ENCODE measurements at places on chromosomes 5 and 9. TPM values are rescaled to one million over a fixed set of nuclear protein-coding genes. Genes with fewer than 3 reads are reported as not detected.

The TLR4 gene
- 2.6 TPM for total RNA-seq

The FST gene
- total RNA-seq = 31.0 TPM

The GAS1 gene
- 238 TPM for total RNA-seq

The GABRB2 gene
- under 0.01 TPM for total RNA-seq

The SAXO1 gene
- not detected for total RNA-seq

The CCDC171 gene
- 1.3 TPM for total RNA-seq

The LRRC19 gene
- total RNA-seq = not detected

The ADAM19 gene
- 8.2 TPM for total RNA-seq

The BNC2 gene
- total RNA-seq = 19.5 TPM

The ZNF354C gene
- total RNA-seq = 4.1 TPM

The ADAMTS12 gene
- 39.5 TPM for total RNA-seq

The TXN gene
- total RNA-seq = 256 TPM

The GRIA1 gene
- total RNA-seq = not detected

The PDGFRB gene
- total RNA-seq = 372 TPM

The SPAG8 gene
- total RNA-seq = 0.82 TPM

The FBXL7 gene
- total RNA-seq = 17.2 TPM

The SLC46A2 gene
- not detected for total RNA-seq

The CCDC112 gene
- total RNA-seq = 6.3 TPM

The NUTM2G gene
- total RNA-seq = not detected

The SHOC1 gene
- total RNA-seq = not detected

The SOHLH1 gene
- not detected for total RNA-seq

The VCAN gene
- total RNA-seq = 206 TPM

The EGFLAM gene
- total RNA-seq = 2.0 TPM

The PCDHGA12 gene
- total RNA-seq = 27.2 TPM

The ENTPD2 gene
- total RNA-seq = 0.09 TPM

The PCDHGA2 gene
- 2.2 TPM for total RNA-seq

The NMUR2 gene
- total RNA-seq = not detected

The DBN1 gene
- total RNA-seq = 170 TPM

The OSMR gene
- total RNA-seq = 74.9 TPM

The ANKRD34B gene
- not detected for total RNA-seq

The SLC1A1 gene
- 9.7 TPM for total RNA-seq

The ZNG1C gene
- total RNA-seq = 6.0 TPM

The GLRA1 gene
- not detected for total RNA-seq

The LCN15 gene
- not detected for total RNA-seq

The PAEP gene
- 0.77 TPM for total RNA-seq

The SEMA6A gene
- total RNA-seq = 1.4 TPM

The PCDHA9 gene
- not detected for total RNA-seq

The BHMT2 gene
- 1.9 TPM for total RNA-seq

The PCDHGA4 gene
- 3.9 TPM for total RNA-seq

The CCL27 gene
- total RNA-seq = not detected

The SOX30 gene
- not detected for total RNA-seq

The CD274 gene
- total RNA-seq = 4.4 TPM

The NIM1K gene
- 0.70 TPM for total RNA-seq

The PCDHGA1 gene
- total RNA-seq = 0.85 TPM

The SHISAL2B gene
- total RNA-seq = not detected

The HRCT1 gene
- 1.4 TPM for total RNA-seq

The DBH gene
- total RNA-seq = not detected

The SLC34A3 gene
- total RNA-seq = not detected

The FLT4 gene
- 0.12 TPM for total RNA-seq

The TRIM41 gene
- 15.8 TPM for total RNA-seq

The TMEM232 gene
- 1.1 TPM for total RNA-seq

The ADCY2 gene
- not detected for total RNA-seq

The REEP2 gene
- 4.8 TPM for total RNA-seq

The SPATA31A3 gene
- not detected for total RNA-seq

The KIF3A gene
- 1.8 TPM for total RNA-seq

The SPINK7 gene
- total RNA-seq = not detected

The MYMK gene
- not detected for total RNA-seq
